Right renal cortex interstitium (tissue), 3 donors: ENCODE measurements at places on chromosomes 11 and 22. TPM values are rescaled to one million over a fixed set of nuclear protein-coding genes. Genes with fewer than 3 reads are reported as not detected.

GRCh38 chr11:76455931-76456330 lies 11.1 kb downstream of the EMSY start:
- no peak for DNase-seq

The NPTXR gene
- 4.4 TPM for polyA plus RNA-seq

GRCh38 chr11:33590441-33590840 lies 110.2 kb downstream of the C11orf91 start:
- DNase-seq, result no peak

GRCh38 chr11:35272391-35272902 lies 133.5 kb downstream of the CD44 start:
- no peak for DNase-seq

- DNase-seq, result no peak
These were observed 16.9 kb downstream of the CCDC15 start for GRCh38 chr11:124970925-124971324.

The IL10RA gene
- polyA plus RNA-seq, result 2.7 TPM

DNA sequence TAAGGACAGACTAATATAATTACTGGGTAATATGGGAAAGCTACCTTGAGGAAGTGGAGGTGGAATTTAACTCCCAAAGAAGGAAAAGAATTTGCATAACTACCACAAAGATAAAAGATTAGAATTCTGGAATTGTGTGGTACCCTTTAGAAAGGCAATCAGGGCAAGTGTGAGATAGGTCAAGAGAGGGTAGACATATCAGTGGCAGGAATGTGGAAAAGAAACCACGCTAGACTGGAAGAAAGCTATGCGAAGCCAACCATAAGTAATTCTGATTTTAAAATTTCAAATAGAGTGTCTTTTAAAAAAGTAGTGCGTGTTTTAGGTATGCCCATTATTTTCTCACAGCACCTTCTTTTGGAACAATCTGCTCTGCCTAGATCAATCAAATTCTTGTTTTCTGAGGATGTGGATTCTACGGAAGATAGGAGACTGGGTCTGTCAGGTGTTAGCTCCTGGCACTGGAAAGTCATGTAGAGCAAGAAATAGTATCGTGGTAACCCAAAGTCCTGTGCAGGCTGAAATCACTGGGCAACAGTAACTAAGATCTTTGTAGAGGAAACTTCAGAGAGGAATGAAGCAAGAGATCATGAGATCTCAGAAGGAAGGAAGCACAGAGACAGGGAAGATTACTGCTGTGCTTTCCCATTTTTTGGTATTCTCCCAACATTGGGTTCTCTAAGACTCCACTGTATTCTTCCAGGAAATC lies 111.3 kb upstream of the MTMR2 start:
- no peak for DNase-seq

DNA sequence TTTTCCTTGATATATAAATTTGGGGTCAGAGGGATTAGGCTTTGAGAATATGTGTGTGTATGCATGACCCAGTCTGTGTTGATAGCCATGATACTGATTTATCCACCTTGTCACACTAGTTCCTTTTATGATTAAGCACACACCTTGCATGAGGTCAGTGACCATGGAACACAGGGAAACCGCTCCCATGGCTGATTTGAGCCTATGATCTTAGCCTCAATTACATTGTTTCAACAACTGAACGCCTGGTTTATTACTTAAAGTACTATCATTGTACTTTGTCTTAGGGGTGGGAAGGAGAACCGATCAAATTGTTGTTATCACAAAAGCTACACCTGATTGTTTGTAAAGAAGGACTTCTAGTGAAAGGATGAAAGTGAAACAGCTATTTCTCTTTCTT lies 70.7 kb downstream of the ARFGAP2 start:
- no peak for DNase-seq

The CECR2 gene
- 10.9 TPM for polyA plus RNA-seq

The C1QTNF5 gene
- 25.0 TPM for polyA plus RNA-seq

- DNase-seq, result no peak
These were observed 68.5 kb upstream of the NARS2 start for GRCh38 chr11:78642979-78643675.

The ADSL gene
- polyA plus RNA-seq, result 104 TPM

DNA sequence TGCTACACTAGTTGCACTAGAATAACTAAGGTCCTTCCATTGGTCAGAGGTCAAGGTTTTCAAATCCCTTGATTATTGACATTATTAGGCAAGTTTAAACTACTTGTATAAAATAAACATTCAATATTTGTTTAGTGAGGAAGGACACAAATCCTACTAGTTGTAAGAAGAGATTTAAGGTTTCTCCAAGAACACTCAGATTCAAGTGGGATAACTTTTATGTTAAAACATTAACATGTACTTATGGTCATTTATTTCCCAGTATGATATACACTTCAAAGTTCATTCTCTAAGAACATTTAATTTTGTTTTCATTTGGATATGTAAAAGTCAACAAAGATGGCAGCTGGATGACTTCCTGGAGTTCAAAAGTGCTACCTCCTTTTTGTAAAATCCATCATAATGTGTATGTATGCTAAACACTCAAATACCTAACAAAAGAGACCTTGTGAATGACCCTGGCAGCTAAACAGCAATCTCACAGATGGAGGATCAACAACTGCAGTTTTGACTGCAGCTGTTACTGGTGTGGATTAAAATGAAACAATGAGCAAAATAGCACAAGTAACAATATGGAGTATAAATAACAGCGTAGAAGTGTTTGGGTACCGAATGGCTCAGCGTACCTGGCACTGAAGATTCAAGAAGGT lies 1.5 kb downstream of the CCDC90B start:
- peak; percentile 33 for DNase-seq

- peak; percentile 69 for DNase-seq
These were observed 117.3 kb upstream of the TEAD1 start for GRCh38 chr11:12556788-12557384.

GRCh38 chr11:94590352-94591041 lies 23.3 kb downstream of the PIWIL4 start:
- no peak for DNase-seq

The CD44 gene
- polyA plus RNA-seq, result 13.8 TPM

DNA sequence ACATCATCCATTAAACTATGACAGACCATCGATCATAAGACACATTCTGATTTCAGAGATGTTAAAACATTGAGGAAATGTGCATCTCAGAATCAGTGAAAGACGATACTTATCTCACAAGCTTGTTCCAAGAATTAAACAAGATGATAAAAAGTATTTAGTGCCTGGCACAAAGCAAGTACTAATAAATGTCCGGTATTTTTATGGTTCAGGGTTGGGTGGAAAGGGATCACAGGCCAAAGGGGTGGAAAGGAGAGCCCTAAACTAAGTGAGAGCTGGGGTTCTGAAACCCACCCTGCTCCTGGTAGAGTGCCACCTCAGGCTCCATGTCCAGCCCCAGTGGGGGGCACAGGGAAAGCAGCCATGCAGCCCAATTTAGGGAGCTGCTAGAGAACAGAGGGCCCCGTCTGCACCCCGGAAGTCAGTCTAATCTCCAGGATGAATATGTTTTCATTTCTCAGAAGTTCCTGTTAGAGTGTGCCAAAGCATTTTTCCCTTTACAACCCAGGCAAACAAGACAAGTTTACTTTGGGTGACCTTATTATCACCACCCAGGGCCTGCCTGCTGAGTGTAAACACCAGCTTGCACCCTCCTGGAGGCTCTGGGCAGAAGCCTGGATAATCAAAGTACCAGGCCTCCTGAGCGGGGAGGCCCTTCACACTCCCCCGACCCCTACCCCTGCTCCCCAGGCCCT lies 3.8 kb upstream of the CREB3L1 start:
- DNase-seq, result no peak

The NEFH gene
- 9.9 TPM for polyA plus RNA-seq

- DNase-seq, result no peak
These were observed 10.0 kb upstream of the TNNT3 start for GRCh38 chr11:1909524-1909923.

- no peak for DNase-seq
These were observed 58.1 kb downstream of the CHRDL2 start for GRCh38 chr11:74672956-74673692.

DNA sequence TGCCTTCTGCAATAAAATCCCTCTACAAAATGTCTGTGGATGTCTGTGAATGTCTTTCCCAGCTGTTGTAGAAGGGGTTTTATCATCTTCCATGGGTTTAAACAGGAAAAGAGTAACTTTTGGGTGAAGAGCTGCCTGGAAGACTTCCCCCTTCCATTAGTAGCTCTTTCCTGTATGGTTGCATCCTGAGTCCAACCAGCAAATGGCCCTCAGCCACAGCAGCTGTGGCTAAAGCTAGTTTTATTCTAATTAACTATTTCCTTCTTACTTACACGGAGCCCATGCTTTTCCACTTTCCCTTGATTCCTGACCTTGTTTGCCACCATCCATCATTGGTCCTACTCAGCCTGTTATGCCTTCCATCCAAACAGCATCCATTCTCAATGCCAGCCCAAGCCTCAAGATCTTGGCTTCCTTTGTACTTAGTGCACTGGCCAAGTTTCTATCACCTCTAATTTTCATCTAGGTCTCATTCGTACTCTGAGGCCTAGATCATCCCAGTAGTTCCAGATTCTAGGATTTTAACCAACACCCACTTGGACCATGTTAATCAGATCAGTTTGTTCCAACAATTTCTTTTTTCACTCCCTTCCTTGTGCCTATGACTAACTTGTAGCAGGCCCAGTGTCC lies 41.5 kb upstream of the CADM1 start:
- DNase-seq, result no peak

The TRPM5 gene
- polyA plus RNA-seq, result 1.7 TPM

GRCh38 chr11:62399172-62399877 lies 19.5 kb upstream of the SCGB1A1 start:
- DNase-seq, result no peak

GRCh38 chr11:33347490-33348125 lies 90.4 kb downstream of the HIPK3 start:
- DNase-seq, result no peak

GRCh38 chr11:58787903-58788302 lies 56.2 kb upstream of the GLYAT start:
- DNase-seq, result no peak
